ENCODE measurements at places on chromosomes 12 and 14. TPM values are rescaled to one million over a fixed set of nuclear protein-coding genes. Genes with fewer than 3 reads are reported as not detected.

The P2RX2 gene
- not detected for total RNA-seq

- H3K27me3 ChIP-seq, result no peaks in the 10 kb centered on the region
- DNase-seq, result no peak
Measured at GRCh38 chr12:124792961-124793441, 70.7 kb downstream of the SCARB1 start.

DNA sequence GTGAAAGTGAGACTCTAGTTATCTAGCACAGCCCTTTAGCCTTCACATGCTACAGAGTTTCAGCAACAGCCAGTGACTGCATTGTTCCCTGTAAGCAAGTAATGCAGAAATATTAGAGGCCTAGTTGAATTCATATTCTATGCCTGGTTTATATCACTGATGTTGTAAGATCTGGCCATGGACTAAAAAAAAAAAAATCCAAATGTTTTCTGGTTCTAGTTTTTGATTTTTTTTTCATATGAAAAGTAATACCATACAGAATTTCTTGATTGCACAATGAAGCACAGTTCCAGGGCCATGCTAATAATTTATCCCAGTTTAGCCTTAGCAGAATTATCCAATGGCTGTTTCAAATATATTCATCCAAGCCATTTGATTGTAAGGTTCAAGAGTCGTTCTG is 341.5 kb upstream of the DDHD1 start:
- H3K27me3 ChIP-seq, result peaks cover 33% of the 10 kb centered on the region
- H3K36me3 ChIP-seq, result no peaks in the 10 kb centered on the region
- H3K4me3 ChIP-seq, result no peak overlapping the region

- H3K36me3 ChIP-seq, result no peaks in the 10 kb centered on the region
- peak overlapping the region; percentile 38 for H3K27ac ChIP-seq
Measured at GRCh38 chr14:54682578-54682977, 115.7 kb downstream of the SAMD4A start.

GRCh38 chr14:67528276-67528675 is 4.8 kb upstream of the PLEKHH1 start:
- peaks cover 49% of the 10 kb centered on the region for H3K27me3 ChIP-seq
- no peak overlapping the region for H3K27ac ChIP-seq
- peaks cover 3% of the 10 kb centered on the region for H3K4me1 ChIP-seq

The AQP5 gene
- total RNA-seq, result 0.24 TPM

GRCh38 chr12:67822826-67823225 is 166.4 kb upstream of the IFNG-AS1 start:
- H3K4me3 ChIP-seq, result no peak overlapping the region
- H3K4me1 ChIP-seq, result peaks cover 11% of the 10 kb centered on the region
- no peaks in the 10 kb centered on the region for H3K36me3 ChIP-seq
- no peak for DNase-seq

The SLCO1B1 gene
- total RNA-seq, result not detected

The TMEM132C gene
- not detected for total RNA-seq

GRCh38 chr14:95862243-95862642 is 14.4 kb upstream of the TUNAR start:
- DNase-seq, result no peak
- H3K36me3 ChIP-seq, result no peaks in the 10 kb centered on the region
- no peak overlapping the region for H3K27ac ChIP-seq
- peaks cover 8% of the 10 kb centered on the region for H3K27me3 ChIP-seq

GRCh38 chr12:16669756-16670155 is 63.8 kb upstream of the LMO3 start:
- H3K4me1 ChIP-seq, result no peaks in the 10 kb centered on the region
- no peaks in the 10 kb centered on the region for H3K36me3 ChIP-seq
- DNase-seq, result no peak
- H3K27me3 ChIP-seq, result no peaks in the 10 kb centered on the region
- no peak overlapping the region for H3K4me3 ChIP-seq
- H3K27ac ChIP-seq, result no peak overlapping the region

DNA sequence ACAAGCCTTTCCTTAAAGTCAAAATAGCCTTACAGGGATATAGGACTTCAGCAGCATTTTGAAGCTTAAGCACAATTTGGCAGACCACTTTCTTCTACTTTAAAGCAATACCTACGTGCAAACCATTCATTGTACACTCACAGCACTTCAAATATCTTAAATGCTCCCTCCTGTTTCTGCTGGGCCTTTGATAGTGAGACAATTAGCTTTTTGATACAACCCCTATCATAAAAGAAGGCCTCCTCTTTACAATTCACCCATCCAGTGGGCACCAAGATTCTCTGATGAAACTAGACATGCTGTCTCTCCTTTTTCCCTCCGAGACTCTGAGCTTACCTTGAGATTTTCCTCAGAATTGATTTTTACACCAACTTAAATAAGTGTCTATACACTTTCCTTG is 157.5 kb upstream of the FAR2 start:
- H3K36me3 ChIP-seq, result no peaks in the 10 kb centered on the region
- H3K27me3 ChIP-seq, result no peaks in the 10 kb centered on the region
- no peak overlapping the region for H3K27ac ChIP-seq
- DNase-seq, result no peak

GRCh38 chr12:46577063-46577776 is 204.6 kb upstream of the SLC38A2 start:
- no peaks in the 10 kb centered on the region for H3K36me3 ChIP-seq
- no peak overlapping the region for H3K4me3 ChIP-seq
- H3K27me3 ChIP-seq, result no peaks in the 10 kb centered on the region
- DNase-seq, result no peak
- no peak overlapping the region for H3K27ac ChIP-seq
- peaks cover 20% of the 10 kb centered on the region for H3K4me1 ChIP-seq

GRCh38 chr12:105805730-105806399 is 332.9 kb downstream of the NUAK1 start:
- no peaks in the 10 kb centered on the region for H3K27me3 ChIP-seq
- H3K27ac ChIP-seq, result no peak overlapping the region
- H3K36me3 ChIP-seq, result peaks cover 2% of the 10 kb centered on the region
- peaks cover 6% of the 10 kb centered on the region for H3K4me1 ChIP-seq

- no peak overlapping the region for H3K27ac ChIP-seq
- no peaks in the 10 kb centered on the region for H3K36me3 ChIP-seq
- H3K4me3 ChIP-seq, result no peak overlapping the region
- H3K4me1 ChIP-seq, result peaks cover 2% of the 10 kb centered on the region
- peaks cover 3% of the 10 kb centered on the region for H3K27me3 ChIP-seq
Measured at GRCh38 chr14:55803873-55804553, 224.0 kb downstream of the KTN1 start.

DNA sequence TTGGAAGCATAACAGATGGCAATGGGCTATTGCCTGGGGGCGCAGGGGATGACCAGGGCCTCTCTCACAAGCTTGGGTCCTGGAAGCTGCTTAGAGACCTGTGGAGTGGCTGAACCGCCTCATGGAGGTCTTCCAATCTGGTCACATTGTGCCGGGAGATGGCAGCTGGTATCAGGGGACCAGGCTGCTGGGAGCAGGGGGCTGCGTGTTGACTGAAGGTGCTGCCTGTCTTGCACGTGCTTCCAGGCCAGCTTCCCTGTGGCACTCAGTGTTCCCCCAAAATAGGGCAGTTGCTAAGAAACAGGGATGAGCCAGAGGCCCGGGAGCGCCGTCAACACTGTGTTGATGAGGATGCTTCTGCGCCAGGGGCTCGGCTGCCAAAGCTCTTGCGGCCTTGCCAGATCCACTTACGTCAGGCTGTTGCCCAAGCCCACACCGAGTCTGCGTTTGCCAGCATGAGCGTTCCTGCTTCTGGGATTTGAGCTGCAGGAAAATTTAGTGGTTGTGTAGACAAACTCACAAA is 39.8 kb downstream of the ELK3 start:
- no peak overlapping the region for H3K27ac ChIP-seq
- peaks cover 45% of the 10 kb centered on the region for H3K4me1 ChIP-seq
- H3K36me3 ChIP-seq, result peaks cover 8% of the 10 kb centered on the region
- DNase-seq, result no peak

DNA sequence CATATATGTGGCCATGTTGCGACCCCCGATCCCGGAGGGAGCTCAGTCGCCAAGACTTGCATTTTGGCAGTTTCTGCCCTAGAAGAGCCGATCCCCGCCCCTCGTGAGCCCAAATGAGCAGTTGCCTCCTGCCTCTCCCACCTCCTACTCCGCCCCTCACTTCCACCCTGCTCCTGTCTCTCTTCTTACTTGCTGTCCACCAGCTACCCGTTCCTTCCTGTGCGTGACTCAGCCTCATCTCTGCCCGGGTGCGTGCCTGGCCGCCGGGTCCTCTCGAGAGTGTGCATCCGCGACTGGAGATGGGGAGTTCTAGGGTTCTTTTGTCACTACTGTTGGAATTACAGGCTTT is 585 bp downstream of the GPATCH2L start:
- peak overlapping the region; percentile 97 for H3K27ac ChIP-seq
- H3K4me1 ChIP-seq, result peaks cover 54% of the 10 kb centered on the region
- H3K36me3 ChIP-seq, result peaks cover 25% of the 10 kb centered on the region
- peak; percentile 94 for DNase-seq
- H3K4me3 ChIP-seq, result peak overlapping the region; percentile 99

The TCTN1 gene
- total RNA-seq, result 51.4 TPM

DNA sequence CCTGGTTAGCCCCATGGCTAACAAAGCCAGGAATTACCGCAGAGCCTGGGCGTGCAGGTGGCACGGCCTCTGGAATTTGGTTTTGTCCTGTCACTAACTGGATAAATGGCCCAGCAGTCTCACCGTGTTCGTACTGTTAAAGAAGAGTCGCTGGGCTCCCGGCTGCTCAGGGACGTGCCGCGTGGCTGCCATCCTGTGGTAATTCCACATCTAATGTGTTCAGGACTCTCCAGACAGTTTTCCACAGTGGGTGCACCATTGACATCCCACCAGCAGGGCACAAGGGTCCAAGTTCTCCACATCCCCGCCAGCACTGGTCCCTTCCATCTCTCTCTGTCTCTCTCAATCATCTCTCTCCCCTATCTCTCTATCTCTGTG is 19.6 kb downstream of the NOC4L start:
- H3K36me3 ChIP-seq, result no peaks in the 10 kb centered on the region
- no peak overlapping the region for H3K4me3 ChIP-seq
- H3K27me3 ChIP-seq, result peaks cover 2% of the 10 kb centered on the region
- DNase-seq, result no peak
- peaks cover 8% of the 10 kb centered on the region for H3K4me1 ChIP-seq
- no peak overlapping the region for H3K27ac ChIP-seq

DNA sequence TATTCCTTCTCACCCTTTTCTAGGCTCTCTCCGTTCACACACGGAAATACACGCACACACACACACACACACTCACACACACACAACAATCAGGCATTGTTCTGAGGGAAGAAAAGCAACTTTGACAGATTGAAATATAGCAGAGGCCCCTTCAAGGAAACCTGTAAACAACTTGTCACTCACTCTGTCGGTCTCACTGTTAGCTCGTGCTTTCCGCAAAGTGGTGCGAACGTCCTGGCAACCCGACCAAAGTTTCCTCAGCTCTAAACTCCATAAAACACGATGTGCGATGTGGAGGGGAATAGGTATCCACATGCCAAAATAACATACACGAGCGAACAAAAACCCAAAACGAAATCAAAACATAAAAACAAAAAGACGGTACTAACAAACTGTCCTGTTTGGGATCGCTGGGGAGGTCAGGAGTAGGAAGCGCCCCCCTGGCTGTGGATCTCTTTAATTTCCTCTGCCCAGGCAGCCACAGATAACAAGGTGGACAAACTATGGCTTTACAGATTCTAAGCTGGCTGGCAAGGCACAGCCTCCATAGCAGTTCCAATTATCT is 822 bp upstream of the SOX5 start:
- H3K4me3 ChIP-seq, result no peak overlapping the region
- H3K36me3 ChIP-seq, result no peaks in the 10 kb centered on the region
- H3K27me3 ChIP-seq, result peaks cover 17% of the 10 kb centered on the region
- no peaks in the 10 kb centered on the region for H3K4me1 ChIP-seq

GRCh38 chr12:22164139-22164538 is 118.1 kb downstream of the CMAS start:
- H3K36me3 ChIP-seq, result peaks cover 4% of the 10 kb centered on the region
- H3K4me1 ChIP-seq, result no peaks in the 10 kb centered on the region
- DNase-seq, result no peak
- H3K27me3 ChIP-seq, result peaks cover 24% of the 10 kb centered on the region
- no peak overlapping the region for H3K27ac ChIP-seq

The ZBTB39 gene
- 7.0 TPM for total RNA-seq

DNA sequence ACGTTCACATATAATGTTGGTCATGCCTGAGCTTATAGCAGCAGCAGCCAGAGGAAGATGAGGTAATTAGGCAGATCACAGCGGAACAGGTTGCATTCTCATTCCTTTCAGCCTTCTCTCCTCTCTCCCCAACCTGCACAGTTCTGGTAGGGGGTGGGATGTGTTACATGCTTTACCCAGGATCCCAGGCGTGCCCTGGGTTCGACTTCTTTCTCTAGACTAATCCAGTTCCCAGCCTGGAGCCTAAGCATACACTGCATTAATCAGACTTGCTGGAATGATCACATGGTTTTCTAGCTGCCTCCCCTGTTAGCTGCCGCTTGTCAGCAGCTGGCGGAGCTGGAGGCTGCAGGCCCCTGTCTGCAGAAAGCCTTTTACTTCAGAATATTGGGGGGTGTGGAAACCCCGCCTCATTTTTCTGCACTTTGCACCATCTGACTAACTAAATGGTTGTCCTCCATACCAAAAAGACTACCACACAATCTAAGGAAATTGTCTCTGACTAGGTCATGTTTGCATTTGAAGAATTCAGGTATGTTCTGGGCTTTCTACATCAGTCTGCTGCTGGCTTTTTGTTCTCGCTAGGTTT is 46.0 kb upstream of the EVL start:
- H3K4me3 ChIP-seq, result no peak overlapping the region
- peaks cover 69% of the 10 kb centered on the region for H3K4me1 ChIP-seq
- H3K36me3 ChIP-seq, result peaks cover 6% of the 10 kb centered on the region
- no peak for DNase-seq

GRCh38 chr12:6140651-6141447 is 16.4 kb upstream of the VWF start:
- H3K27ac ChIP-seq, result no peak overlapping the region
- H3K27me3 ChIP-seq, result peaks cover 2% of the 10 kb centered on the region
- no peak for DNase-seq
- H3K4me1 ChIP-seq, result peaks cover 16% of the 10 kb centered on the region
- H3K36me3 ChIP-seq, result no peaks in the 10 kb centered on the region

- no peak overlapping the region for H3K4me3 ChIP-seq
- H3K4me1 ChIP-seq, result no peaks in the 10 kb centered on the region
- no peak overlapping the region for H3K27ac ChIP-seq
- H3K36me3 ChIP-seq, result no peaks in the 10 kb centered on the region
Measured at GRCh38 chr14:68292441-68293215, 473.0 kb downstream of the RAD51B start.

The RNASE3 gene
- total RNA-seq, result not detected

DNA sequence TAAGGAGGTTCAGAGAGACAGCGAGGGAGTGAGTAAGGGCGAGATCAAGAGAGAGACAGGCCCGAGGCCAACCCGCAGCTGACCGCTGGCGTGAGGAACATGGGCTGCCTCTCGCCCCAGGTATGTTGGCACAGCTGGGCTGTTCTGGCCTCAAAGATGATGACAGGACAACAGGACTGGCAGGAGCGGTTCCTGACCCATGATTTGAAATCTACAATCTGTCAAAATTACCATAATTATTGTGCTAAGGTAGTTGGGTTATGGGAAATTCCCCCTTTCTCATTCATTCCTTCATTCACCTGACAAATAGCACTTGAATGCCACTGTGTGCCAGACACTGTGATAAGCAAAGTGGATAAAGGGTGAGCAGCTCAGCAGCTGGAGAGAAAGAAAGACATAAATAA is 5.1 kb upstream of the ENDOU start:
- no peaks in the 10 kb centered on the region for H3K27me3 ChIP-seq
- no peak for DNase-seq
- peaks cover 41% of the 10 kb centered on the region for H3K4me1 ChIP-seq
- H3K27ac ChIP-seq, result peak overlapping the region; percentile 48
- no peaks in the 10 kb centered on the region for H3K36me3 ChIP-seq
